IPS DF 19.7 (cell line): ENCODE measurements at places on chromosomes 12 and 14.

DNA sequence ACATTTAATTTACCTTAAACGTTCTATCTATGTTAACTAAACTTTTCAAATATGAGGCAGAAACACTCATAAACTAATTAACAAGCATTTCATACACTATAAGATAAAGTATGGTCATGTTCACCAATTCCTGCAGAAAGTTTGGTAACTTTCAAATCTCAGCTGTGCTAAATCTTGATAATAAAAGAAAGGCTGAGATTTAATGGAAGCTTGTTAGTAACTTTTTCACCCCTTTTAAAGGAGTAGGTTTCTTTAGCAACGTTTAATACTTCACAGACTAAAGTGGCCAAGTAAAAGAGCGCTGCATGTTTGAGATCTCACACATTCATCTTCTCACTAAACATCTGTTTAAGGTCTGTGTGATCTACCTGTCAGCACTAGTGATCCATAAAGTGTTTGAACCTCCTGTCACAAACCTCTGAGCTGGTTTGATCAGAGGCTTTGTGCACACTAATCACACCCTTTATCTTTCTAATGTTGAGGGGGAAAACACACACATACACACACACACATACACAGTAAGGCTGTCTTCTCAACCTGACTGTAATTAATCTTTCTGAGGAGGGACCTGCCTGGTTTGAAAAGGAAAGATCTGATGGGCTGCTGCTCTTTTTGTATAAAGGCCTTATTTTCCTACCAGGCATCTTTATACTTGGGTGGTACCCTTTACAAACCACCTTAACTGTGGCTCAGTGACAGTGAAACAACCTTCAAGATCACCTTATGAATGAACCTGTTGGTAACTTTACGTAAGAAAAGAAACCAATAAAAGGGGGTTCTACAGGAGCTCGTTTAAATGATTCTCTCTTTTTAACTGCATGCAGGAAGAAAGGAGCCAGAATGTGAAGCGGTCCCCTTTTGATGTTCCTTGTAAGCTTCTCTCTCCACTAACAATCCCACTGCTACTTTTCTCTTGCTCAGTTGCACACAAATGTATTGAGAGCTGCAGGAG, 244.2 kb downstream of the SOX5 start:
- DNase-seq, result peak; percentile 48

- DNase-seq, result peak; percentile 80
Observed at GRCh38 chr14:21109377-21110138, 8.7 kb downstream of the TMEM253 start.

GRCh38 chr14:73771848-73772638, 57.9 kb upstream of the PNMA1 start:
- peak; percentile 47 for DNase-seq

DNA sequence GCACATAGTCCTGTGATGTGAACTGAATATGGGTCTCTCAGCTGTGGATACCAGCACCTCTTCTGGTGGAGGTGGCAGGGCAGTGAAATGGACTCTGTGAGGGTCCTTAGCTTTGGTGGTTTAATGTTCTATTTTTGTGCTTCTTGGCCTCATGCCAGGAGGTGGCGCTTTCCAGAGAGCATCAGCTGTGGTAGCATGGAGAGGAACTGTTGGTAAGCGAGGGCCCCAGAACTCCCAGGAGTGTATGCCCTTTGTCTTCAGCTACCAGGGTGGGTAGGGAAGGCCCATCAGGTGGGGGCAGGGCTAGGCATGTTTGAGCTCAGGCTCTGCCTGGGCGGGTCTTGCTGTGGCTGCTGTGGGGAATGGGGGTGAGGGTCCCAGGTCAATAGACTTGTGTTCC, 241.7 kb downstream of the AEBP2 start:
- DNase-seq, result no peak

DNA sequence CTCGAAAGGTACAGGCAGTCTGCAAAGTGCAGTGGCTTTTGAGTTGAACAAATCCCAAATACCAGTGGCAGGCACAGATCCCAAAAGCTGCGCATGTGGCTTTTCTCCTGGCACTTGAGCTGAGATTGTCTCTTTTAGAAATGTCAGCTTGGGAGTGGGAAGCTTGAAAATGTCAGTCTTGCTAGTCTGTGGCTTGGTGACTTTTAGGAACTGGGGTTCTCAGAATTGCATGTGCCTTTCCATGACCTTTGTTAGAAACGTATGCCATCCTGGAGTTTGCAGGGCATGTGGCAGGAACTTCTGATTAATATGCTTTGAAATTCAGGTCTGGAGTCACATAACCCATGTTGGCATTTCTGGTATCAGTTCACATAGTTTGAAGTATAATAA, 182.1 kb downstream of the CHST11 start:
- DNase-seq, result no peak

DNA sequence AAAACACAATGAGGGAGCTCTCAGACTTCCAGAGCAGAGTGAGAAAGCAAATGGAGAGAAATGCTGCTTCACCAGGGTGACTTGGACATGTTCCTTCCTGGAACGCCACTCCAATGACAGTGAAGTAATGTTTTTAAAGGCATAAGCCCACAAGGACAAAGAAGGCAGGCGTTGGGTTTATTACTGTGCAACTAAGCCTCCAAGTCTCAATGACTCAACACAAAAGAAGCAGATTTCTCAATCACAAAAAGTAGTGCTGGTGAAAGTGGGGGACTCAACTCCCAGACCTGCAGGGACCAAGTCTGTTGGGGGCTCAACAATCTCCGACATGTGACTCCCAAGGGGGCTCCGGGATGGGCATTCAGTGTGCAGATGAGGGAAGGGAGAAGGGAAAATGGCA, 505.2 kb downstream of the BCL11B start:
- no peak for DNase-seq

DNA sequence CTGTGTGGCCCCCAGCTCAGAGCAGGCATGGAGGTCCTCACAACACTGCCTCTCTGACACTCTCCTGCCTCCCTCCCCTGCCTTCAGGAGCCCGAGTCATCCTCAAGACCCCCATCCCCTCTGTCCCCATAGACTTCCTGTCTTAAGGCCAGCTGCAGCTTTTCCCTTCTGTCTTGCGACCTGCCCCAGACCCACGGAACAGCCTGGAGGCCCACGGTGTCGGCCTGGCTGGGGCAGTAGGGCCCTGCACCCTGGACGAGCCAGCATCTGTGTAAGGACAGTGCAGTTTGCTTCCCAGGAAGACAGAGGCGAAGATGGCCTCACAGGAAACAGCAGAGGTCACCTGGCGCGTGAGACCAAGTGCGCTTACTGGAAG, 9.7 kb downstream of the TEDC1 start:
- DNase-seq, result no peak

GRCh38 chr12:43306066-43306465, 245.9 kb downstream of the ADAMTS20 start:
- no peak for DNase-seq
